Endothelial cell (in vitro differentiated cells): ENCODE measurements at places on chromosomes 12 and 14.

DNA sequence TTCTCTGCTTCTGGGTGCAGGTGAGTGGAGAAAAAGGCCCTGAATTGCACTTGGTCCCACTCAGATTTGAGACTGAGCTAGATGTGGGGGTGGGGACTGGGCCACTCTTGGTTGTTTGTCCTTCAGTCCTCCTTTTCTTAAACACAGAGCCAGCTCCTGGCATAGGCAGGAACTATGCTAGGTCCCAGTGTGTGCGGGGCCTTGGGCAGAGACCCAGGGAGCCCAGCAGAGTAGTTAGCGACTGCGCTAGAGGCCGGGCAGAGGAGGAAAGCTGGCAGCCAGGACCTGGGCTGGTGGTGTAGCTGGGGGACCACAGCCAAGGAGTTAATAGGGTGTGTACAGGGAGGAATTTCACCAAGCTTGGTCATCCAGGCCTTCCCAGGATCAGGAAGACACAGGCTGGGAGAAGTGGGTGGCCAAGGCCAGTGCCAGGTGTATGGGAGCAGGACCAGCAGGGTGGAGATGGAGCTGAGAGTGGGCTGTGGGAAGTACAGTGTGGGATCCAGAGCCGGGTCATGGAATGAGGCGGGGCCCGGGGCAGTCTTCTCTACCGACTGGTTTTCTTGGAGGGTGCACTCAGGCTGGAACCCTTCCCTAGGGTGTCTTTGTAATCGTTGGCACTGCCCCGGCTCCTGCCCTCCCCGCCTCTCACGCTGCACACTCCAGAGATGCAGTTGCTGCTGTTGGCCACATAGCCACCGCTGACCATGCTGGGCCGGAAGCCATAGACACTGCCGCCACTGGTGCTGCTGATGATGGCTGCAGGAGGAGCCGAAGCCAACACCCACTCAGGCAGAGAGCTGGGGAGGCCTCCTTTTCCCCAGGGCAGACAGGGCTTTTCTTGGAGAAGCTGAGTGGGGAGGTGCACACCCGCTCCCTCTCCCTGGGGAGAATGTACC is 8.7 kb downstream of the KRT71 start:
- DNase-seq: no peak

- DNase-seq: no peak
Measured at GRCh38 chr14:31410048-31410650, 10.2 kb downstream of the HEATR5A start.

DNA sequence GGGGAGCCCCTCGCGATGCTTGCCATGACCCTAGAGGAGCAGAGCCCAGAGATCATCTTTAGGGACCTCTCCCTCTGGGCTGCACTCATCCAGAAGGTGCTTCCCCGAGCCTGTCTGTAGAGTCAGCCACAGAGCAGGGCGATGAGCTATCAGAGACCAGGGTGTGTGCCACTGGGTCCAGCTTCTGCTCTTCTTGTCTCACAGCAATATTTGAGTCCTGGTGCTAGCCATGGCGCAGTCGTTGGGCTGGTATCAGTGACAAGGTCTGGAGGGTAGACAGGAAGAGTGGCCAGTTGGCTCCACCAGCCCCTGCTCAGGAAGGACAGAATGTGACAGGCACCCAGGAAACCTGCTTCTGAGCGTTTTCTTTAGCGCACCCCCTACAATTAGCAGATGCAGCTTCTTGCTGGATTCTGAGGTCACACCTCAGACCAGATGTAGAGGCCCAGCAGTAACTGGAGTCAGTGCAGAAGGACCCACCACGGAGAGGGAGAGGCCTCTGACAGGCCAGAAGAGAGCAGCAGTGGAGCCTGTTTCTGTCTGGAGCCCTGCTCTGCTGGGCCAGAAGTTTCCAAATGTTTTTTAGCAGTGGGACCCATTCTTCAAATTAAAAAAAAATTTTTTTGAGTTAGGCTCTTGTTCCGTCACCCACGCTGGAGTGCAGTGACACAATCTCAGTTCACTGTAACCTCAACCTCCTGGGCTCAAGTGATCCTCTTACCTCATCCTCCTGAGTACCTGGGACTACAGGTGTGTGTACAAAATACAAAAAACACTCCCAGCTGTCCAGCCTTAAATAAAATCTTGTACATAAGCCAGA is 23.7 kb downstream of the ANKRD9 start:
- DNase-seq: no peak

- DNase-seq: no peak
Measured at GRCh38 chr12:85996280-85996679, 122.2 kb downstream of the NTS start.

DNA sequence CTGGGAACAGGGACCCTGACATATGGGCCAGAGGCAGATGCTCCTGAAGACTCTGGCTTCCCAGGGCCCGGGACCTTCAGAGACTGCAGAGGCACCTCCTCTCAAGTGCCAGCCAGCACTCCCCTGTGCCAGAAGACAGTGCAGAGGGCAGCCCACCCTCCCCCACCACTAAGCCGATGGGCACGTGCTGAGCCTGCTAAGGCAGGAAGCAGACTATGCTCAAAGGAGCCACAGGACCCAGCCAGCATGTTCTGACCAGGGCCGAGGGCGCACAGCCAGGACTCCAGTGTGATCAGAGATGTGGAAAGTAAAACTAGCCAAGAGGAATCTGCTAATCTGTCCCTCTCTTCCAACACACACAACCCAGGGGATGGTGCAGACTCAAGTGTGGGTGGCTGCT is 29.8 kb downstream of the DIO3 start:
- no peak for DNase-seq

DNA sequence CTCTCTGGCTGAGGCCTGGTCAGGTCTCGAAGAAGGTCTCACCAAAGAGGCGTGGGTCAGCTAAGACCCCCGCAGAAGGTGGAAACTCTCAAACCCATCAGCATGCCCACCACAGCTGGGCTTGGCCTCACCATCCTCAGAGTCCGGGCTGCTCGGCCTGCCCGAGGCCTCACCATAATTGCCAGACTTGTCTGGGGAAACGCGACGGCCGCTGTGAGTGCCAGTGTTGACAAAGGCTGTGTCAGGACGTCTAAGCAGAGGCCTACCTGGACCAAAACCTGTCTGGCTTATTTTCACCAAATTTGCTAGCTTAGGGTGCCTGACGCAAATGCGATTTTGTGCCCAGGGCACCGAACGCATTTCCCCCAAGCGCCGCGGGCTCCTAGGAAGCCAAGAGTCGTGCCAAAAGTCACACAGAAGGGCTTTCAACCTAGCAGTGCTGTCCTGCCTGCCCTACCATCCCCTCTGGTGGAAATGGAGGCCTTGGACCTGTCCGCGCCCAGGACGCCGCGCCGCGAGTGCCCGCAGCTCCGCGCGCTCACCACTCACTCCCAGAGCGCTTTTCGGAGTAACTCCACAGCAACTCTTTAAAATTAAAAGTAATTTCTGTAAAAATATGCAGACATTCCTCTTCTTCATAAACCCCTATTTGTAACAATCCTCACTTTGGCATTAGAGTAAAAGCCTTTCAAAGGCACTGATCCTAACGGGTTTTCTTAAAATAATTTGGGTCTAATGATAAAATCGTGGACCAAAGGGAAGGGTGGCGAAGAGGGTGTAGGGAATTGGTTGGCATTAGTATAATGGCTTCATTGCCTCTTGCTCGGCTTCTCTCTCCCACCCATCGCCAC is 1.2 kb upstream of the ALX1 start:
- DNase-seq: no peak
